Activated CD8-positive, alpha-beta T cell treated with anti-CD3 and anti-CD28 coated beads, Interleukin-2, amount 10 ng/mL, durations not matched to agents 7 days and 5 days (primary cell): ENCODE measurements at places on chromosomes 4 and X.

- no peak for DNase-seq
Observed at GRCh38 chrX:110944751-110945675, 149.4 kb upstream of the CHRDL1 start.

GRCh38 chr4:72974694-72975487, 94.6 kb downstream of the COX18 start:
- DNase-seq = no peak

DNA sequence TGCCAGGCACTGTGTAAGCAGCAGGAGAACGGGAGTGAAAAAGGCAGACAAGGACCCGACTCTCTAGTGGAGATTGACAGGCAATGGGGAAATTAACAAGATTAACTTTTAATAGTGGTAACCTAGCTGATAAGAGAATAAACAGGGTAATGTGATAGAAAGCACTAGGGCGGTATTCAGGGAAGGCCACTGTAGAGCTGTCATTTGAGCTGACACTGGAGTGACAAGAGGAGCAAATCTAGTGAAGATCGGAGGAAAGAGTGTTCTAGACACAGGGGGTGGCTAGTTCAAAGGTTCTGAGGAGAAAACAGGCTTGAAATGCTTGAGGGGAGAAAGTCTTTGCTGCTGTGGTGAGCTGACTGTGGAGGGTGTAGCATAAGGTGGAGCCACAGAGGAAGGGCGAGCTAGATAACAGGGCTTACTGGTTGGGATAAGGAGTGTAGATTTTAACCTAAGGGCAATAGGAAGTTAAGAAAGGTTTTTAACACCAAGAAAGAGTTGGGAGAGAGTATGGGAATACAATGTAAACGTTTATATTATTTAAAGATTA, 122.8 kb downstream of the SLC10A7 start:
- no peak for DNase-seq

DNA sequence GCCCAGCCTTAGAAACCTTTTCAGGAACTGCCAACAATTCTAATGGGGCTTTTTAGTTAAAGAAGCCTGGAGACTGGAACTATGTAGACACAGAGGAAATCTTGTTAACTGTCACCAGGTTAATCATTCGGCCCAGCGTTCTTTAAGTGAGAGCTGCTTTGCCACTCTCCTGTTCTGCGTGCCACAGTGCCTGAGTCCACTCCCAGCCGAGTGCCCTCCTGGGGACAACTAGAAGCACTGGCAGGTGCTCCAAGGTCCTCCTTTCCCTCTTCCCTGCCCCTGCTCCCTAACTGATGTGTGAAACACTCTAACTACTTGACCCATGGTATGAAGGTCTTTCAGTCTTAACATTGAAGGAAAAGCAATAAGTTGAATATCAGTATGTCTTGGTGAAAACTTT, 151.2 kb upstream of the TLL1 start:
- no peak for DNase-seq

GRCh38 chr4:98642991-98643426, 15.4 kb downstream of the TSPAN5 start:
- no peak for DNase-seq
